Endothelial cell of umbilical vein (primary cell): ENCODE measurements at places on chromosomes 13 and 19. TPM values are rescaled to one million over a fixed set of nuclear protein-coding genes. Genes with fewer than 3 reads are reported as not detected.

DNA sequence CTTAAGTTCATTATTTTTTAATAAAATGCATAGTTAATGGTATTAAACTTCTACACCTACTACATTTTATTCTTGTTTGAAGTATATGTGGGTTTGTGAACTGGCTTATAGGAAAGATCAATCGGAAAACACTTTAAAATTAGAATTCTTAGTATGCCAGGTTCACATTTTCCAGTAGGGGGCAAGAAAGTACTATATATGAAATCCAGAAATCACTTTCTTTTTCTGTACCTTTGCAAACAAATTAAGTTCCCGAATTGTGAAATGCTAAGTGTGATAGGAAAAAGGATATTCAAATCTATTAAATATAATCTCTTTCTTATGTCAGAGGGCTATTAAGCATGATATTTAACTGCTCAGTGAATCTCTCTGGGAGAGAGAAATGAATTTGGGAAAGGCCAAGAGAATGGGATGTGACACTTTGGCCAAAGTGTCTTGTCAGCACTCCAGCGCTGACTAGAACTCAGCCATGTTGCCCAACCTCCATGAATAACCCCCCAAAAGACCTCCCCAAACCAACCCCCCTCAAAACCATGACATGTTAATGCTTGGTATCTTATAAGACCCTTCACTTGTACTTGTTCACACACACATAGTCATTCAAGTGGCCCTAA is 122.6 kb upstream of the SLC10A2 start:
- peak; percentile 5 for DNase-seq

- DNase-seq, result no peak
Observed at GRCh38 chr19:19540715-19541515, 2.9 kb downstream of the CILP2 start.

GRCh38 chr13:50392977-50393376 is 377.7 kb downstream of the KCNRG start:
- DNase-seq, result no peak

Gene SLC8A2
- not detected in 2 replicates for total RNA-seq

DNA sequence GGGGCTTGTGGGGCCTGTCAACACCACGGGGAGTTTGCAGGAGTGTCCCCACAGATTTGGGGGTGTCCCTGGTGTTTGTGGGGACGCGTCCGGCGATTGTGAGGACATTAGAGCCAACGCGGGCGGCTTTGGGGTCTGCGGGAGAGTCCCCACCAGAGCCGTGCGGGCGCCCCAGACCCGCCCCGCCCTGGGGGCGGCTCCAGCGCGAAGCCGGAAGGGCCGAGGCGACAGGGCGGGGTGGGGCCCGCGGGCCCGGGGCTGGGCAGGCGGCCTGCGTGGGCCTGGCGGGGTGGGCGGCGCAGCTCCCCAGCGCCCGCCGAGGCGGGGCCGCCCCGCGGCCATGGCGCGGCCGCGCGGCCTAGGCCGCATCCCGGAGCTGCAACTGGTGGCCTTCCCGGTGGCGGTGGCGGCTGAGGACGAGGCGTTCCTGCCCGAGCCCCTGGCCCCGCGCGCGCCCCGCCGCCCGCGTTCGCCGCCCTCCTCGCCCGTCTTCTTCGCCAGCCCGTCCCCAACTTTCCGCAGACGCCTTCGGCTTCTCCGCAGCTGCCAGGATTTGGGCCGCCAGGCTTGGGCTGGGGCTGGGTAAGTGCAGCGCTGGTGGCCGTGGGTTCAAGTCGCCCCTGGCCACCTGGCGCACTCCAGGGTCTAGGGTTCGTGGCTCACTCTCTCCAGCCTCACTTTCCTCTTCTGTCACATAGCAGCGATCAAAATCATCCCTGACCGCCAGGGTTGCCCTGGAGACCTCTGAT is 10.3 kb downstream of the PDE4A start:
- no peak for DNase-seq

DNA sequence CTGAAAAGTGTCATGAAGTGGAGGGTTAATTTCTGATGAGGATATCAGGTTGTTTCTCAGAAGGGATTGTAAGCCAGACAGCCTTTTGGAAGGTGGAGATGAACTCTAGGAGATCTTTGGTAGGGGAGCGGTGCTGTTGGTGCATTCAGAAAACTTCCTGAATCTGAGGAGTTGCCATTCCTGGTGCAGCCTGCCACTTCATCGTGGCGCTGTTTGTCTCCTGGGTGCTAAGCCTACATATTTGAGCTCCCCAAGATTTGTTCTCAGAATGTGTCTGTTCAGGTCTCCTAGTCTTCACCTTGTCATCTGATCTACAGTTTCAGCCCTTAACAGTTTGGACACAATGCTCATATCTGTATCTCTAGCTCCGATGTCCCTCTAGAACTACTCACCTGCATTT is 285.6 kb downstream of the MTUS2 start:
- no peak for DNase-seq
